ENCODE measurements at places on chromosomes 3 and 15.

GRCh38 chr3:171810629-171811294, 479 bp upstream of the PLD1 start:
- no peak for DNase-seq

DNA sequence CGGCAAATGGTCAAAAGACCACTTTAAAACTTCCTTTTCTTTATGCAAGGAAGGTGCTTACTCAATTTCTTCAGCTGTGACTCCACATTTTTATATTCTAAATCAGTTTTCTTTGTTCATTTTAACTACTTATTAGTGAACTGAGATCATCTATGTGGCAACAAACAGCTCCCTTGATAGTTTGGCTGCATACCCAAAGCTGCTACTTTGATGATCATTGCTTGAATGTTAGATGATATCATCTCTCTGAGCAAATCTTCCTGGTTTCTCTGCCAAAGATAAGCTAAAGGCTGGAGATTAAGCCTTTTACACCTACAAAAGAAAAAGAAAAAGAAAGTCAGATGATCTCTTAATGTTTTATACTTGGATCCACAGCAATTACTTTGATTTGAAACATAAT, 95.5 kb downstream of the DPH6 start:
- DNase-seq, result no peak

DNA sequence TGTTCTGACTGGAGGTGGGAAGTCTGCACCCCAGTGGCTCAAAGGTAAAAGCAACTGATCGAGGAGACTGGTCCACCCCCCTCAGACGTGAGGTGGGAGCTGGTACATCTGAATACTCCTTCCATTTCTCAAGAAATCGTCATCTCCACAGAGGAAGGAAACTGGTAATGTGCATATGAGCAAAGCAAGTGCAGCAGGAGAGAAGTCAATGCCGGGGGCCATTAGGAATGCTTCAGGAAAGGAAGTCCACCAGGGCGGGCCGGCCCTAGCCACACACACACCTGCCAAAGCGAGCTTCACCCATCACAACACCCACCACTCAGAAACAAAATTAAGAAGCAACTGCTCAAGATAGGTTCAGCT, 8.5 kb downstream of the TBC1D2B start:
- DNase-seq, result no peak

- DNase-seq, result no peak
Observed at GRCh38 chr15:60057554-60057953, 53.4 kb downstream of the FOXB1 start.

- peak; percentile 17 for DNase-seq
Observed at GRCh38 chr3:56790016-56790821, 11.5 kb downstream of the ARHGEF3 start.

DNA sequence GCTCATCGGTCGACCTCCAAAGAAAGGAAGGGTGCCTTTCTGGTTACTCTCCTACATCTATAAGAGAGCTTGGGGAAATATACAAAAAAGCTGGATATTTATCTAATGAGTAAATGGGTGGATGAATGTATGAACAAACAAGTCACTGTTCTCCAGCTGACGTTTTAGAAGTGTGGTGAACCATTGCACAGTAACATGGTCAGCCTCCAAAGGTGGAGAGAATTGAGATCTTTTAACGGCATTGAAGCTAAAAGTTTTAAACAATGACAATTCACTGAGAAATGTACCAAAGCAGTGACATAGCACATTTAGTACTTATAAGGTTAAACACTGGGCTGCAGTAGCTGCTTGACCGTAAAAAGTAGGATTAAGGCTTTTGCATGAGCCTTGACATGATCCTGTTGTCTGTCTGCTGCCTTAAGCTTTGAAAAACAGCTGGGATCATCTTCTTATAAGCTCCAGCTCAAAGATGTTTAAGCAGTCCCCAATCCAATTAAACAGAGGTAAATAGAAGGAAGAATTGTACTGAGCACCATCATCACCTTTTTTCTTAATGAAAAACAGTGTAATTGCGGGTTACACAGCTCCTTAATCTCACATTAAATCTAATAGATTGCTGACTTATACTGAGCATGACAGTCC, 222.9 kb downstream of the WDR72 start:
- DNase-seq, result no peak

GRCh38 chr15:77085297-77085696, 14.4 kb upstream of the TSPAN3 start:
- no peak for DNase-seq

GRCh38 chr3:39127908-39128304, 20.4 kb downstream of the TTC21A start:
- DNase-seq, result no peak

GRCh38 chr3:119783883-119784282, 2.0 kb downstream of the NR1I2 start:
- DNase-seq, result no peak

DNA sequence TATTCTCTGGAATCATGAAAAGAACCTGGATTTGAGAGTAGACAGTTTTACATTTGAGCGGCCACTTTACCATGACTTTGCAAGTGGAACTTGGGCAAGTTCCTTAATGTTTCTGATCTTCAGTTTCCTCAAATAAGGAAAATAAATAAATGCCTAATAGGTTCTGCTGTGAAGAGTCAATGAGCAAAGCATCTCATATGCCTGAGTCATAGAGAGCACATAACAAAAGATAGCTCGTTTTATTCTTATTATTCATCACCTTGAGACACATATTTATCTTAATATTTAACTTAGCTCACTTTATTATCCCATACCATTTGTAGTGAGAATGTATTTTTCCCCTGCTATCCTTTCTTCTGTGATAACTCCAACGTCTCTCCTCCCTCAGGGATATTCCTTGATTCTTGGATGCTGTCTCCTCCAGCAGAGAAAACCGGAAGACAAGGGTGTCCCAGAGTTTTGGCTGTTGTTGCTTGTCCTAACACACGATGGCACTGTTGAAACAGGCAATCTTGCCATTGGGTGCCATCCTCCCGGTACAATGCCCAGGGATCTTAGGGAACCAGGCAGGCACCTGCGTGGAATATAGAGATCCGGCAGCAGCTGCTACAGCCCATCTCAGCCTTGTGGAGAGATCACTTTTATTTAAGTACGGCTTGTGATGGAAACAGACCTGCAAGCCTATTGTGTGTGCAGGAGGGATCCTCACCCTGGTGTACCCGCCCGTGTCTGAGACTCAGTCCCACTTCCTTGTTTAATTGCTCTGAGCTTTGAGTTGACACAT, 33.3 kb upstream of the VPS33B start:
- no peak for DNase-seq

GRCh38 chr3:29171043-29171990, 109.6 kb upstream of the RBMS3 start:
- DNase-seq, result peak; percentile 3

- no peak for DNase-seq
Observed at GRCh38 chr15:84643838-84644237, 10.2 kb downstream of the WDR73 start.

GRCh38 chr3:151226088-151226563, 23.1 kb upstream of the GPR171 start:
- DNase-seq, result no peak

DNA sequence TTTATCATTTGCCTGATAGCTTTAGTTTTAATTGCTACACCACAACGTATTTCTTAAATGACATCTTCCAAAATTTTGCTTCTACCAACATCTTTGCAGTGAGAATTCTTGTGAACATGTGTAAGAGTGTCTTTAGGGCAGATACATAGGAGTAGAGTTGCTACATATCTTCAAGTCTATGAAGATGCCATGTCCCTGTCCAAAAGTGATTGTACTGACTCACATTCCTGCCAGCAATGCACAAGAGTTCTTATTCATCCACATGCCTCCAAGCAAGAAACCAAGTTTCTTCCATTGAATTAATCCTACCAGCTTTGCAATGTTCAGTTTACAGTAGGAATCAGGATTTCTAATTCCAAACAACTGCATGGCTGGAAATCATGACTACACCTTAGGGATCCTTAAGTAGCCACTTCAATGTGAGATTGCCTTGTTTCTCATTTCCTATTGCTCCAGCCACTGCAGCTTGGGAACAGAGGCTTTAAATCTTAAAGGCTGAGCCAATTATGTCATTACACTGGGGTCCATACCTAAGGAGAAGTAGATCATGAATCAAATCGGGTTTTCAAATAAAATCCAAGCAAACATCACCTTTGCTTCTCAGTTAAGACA, 44.5 kb downstream of the BCL2L10 start:
- DNase-seq, result no peak

DNA sequence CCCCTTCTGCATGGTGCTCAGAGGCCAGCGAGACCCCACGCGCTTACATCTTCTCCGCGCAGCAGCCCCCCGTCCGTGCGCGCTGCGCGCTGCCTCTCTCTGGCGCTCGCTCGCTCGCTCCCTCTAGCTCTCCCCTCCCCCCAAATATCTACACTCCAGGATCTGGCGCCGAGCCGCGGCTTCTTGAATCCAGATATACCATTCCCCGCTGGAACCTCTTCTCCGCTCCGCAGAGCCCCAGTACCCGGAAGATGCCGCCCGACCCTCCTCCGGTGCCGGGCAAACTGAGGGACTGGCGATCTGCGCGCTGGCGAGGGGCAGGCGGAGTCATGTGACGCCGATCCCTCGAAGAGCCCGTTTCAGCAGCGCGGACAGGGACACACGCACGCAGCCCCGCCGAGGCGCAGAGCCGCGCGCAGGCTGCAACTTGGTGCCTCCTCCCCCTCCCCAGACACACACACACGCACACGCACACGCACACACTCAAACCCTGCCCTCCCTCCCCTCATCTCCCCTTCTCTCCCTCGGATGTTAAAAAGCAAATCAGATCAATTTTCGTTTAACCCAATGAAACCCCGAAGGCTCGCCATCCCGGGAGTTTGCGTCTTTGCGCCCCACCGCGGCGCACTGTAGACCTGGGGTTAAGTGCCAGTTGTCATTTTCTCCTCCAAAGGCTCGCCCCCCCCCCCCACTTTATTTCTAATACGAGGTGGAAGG, at the start of gene RASGRF1:
Gene RASGRF1 (minus strand): TSS at position 294 of the 717 bp plus-strand sequence. CDS start 282 bp downstream, at position 12.
- DNase-seq, result no peak

DNA sequence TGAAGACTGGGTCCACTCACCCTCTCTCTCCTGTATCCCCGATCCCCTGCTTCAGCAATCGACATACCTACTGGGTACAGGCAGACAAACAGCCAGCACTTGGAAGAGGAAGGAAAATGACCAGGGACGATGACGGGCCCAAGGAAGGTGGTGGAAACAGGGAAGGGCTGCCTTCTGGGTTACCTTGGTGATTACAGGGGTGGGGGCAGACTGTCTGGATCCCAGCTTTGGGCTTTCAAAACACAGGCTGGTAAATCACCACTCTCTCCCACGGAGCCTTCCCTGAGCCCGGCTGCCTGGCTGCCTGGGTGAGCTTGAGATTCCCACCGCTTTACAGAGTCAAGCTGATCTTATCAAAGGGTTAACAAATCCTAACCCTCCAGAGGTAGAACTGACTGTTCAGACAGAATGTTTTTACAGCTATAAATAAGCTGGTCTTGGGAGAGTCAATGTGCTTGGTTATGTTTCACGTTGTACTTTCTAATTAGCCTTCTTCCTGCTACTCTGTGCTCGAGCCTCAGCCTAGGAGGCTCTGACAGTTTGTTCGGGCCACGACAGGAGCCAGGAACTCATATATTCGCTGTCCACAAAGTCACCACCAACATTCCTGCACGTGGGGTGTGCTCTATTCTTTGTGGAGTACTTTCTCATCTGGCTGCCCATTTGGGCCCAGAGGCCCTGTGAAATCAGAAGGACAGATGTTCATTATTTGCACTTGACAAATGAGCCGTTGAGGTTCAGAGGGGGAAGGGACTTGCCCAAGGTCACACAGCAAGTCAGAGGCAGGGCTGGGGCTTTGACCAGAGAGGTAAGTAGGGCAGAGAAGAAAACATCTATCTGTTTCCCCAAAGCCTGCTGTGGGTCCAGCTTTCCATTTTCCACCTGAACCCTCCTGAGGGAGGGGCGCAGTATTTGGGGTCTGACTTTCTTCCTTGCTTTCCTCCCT, 63.5 kb downstream of the FEM1B start:
- DNase-seq, result no peak

DNA sequence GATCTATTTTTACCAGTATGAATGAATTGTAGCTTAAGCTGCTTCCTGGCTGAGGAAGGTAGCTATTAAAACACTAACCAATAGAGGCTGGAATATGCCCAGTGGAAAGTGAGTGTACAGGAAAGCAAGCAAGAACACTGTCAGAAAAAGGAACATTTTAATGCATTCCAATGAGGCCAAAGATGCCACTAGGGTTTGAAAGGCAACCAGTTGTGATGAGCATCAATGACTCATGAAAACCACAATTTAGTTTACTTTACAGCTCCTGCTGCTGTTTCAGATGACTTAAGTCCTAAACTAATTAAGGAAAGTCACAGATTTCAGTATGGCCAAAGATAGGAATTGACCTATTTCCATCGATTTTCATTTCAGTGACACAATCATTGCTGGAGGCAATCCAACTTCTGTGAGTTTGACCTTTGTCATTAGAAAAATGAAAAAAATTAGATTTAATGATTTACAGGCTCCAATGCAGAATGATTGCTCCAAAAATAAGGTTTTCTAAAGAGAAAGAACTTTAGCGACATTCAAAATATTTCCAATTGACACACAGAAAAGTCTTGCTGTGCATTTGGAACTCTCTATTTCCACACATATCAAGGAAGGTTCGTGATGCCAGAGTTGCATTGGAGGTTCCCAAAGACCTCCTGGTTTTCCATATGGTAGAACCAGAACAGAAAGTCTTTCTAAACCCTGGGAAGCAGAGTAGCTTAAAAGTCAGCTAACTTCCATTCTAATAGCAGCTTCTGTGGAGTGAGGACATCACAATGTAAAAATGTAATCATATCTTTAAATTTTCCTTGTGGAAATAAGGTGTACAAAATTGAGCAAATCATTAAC, 103.0 kb downstream of the SUCNR1 start:
- DNase-seq, result no peak

DNA sequence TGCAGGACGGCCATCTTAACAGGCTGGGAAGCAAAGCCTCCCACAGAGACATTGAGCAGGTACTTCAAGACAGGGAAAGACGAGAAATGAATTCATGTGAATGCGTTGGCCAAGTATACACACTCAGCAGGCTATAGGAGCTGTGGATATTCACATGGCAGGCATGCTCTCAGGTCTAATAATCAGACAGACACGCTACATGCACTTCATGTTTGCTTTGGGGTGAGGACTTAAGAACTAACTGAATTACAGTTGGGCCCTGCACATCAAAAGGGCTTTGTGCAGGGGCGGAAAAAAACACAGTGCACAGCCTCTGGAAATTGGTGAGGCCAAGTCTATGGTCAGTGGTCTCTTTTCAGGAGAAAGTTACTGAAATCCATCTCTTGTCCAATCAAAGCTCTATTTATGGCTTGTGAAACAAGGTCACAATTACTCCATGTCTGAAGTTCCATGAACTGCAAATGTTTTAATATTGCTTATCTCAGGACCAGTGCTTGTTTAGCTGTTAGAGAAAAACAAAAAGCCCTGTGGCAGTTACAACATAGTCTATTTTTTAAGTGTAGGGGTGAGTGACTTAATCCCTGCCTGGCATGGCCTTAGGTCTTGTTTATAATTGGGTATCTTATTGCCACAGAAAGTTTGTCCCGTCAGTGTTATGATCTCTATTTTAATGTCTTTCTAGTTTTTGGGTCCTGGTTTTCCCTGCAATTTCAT, 100.6 kb upstream of the GOLGA6L6 start:
- DNase-seq, result no peak

- DNase-seq, result no peak
Observed at GRCh38 chr3:76096036-76096435, 310.7 kb upstream of the ZNF717 start.
